ENCODE measurements at places on chromosomes 12 and 14.

DNA sequence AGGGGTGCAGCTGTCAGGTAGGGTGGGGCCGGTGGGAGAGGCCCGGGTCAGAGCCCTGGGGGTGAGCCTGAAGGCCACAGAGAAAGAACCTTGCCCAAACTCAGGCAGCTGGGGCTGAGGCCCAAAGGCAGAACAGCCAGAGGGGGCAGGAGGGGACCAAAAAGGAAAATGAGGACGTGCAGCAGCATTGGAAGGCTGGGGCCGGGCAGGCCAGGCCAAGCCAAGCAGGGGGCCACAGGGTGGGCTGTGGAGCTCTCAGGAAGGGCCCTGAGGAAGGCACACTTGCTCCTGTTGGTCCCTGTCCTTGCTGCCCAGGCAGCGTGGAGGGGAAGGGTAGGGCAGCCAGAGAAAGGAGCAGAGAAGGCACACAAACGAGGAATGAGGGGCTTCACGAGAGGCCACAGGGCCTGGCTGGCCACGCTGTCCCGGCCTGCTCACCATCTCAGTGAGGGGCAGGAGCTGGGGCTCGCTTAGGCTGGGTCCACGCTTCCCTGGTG lies 10.5 kb downstream of the MMP14 start:
- no peak for DNase-seq

DNA sequence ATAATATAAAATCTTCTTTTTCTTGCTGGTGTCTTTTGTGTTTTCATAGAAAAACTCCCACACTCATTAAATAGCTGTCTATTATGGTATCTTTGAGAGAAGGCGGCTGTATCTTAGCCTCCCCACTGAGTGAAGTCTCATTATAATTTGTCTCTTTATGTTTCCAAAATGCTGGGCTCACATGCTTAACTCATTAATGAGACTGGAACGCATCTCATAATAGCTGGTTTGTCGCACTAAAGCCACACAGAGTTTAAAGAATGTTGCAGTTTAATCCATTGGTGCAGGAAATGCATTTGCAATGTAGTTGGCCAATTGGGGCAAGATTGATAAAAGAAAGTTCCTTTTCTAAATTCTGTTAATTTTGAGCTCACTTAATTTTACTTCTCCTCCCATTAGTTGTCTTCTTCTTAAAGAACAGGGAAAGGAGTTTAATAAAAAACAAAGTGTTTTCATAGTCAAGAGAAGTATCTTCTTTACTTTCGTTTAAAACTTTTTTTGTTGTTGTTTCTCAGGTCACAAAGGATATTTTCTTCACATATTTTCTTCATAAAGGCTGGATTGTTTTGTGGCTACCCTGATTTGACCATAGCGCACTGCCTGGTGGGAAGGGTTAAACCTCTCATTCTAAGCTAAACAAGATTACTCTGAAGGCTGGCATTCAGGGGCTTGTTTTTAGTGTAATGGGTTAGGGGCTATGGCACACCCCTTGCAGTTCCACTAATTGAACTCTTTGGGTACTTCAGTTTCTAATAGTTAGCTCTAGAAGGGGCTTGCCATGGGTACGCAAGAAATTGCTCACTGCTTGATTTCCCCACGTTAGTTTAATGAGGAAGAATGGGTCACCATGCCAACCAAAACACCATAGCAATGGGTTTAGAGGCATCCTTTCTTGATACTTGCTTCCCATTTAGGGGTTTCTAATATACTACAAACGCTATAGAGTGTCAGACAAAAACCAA lies 197.0 kb downstream of the TMTC2 start:
- DNase-seq, result no peak

GRCh38 chr12:62716866-62717525 lies 218.0 kb downstream of the PPM1H start:
- DNase-seq, result no peak

- DNase-seq, result peak; percentile 46
Measured at GRCh38 chr12:32455607-32456071, 56.3 kb downstream of the FGD4 start.

- no peak for DNase-seq
Measured at GRCh38 chr14:94665121-94665520, 52.9 kb downstream of the SERPINA3 start.

GRCh38 chr14:79613625-79614024 lies 597.7 kb downstream of the DIO2 start:
- no peak for DNase-seq

- no peak for DNase-seq
Measured at GRCh38 chr12:106648736-106649135, 65.9 kb downstream of the RFX4 start.

DNA sequence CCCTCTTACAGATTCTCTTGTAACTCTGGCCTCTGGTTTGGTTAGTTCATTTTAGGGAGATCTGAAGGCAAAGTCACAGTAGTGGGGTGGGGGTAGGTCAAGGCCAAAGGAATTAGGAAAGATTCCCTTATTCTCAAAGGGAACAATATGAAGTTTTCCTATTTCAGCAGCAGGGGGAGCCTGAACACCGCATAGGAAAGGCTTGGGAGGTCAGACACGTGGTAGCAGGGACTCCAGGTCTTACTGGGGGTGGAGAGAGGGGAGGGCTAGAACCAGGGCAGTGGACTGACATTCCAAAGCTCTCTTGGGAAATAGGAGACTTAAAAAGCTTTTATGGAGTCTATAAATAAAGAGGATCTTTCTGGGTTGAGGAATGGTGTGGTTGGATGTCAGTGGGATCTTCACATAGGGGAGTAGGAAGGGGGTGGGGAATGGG lies 1.3 kb downstream of the ZC3H10 start:
- peak; percentile 77 for DNase-seq

- no peak for DNase-seq
Measured at GRCh38 chr12:15701206-15701605, 88.0 kb downstream of the EPS8 start.

DNA sequence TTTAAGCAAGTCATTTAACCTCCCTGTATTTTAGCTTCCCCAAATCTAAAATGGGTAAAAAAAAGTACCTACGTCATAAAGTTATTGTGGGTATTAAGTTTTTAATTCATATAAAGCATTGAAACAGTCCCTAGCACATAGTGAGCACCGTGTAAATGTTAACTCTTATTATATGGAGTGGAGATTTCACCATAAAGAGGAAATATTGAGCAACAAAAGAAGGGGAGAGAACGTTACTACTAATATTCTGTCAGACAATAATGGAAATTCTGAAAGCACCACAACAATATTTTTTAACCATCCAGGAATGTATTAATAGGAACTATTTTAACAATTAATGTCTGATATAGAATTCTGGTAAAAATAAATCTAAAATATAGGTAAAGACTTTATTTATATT lies 7.8 kb upstream of the CD163L1 start:
- DNase-seq, result no peak

GRCh38 chr14:89805501-89805900 lies 149.0 kb downstream of the EFCAB11 start:
- DNase-seq, result no peak

DNA sequence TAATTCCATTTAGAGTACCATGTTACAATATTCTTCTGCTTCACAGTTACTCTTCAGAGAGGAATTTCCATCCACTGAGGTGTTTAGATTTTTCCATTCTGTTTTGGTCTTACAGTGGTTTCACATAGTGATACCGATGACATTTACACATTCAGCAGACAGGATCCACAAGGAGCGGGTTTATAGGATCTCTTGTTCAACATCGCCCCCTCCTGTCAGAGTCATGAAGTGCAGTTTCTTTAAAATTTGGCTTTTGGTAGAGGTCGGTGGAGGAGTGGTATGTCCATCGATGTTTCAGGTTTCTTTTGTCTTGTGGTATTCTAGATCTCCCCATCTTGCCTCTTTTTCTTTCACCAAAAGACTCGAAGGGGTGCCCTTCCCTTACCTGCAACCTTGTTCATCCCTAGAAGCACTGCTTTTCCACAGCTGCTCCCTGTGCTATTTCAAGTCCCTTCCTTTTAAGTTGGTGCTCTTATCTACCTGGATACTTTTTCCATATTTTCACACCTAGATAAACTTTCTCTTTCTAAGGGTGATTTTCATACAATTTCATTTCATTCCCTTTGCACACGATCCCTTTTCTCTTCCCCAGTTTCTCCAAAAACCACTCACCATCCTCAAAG lies 181.3 kb downstream of the ITPR2 start:
- DNase-seq, result peak; percentile 33

GRCh38 chr14:30252783-30253674 lies 305.9 kb upstream of the G2E3 start:
- no peak for DNase-seq

- no peak for DNase-seq
Measured at GRCh38 chr12:57548488-57548887, 1.4 kb upstream of the KIF5A start.

GRCh38 chr14:59055439-59056045 lies 132.9 kb upstream of the DAAM1 start:
- peak; percentile 2 for DNase-seq

GRCh38 chr14:19771895-19772430 lies 1.3 kb upstream of the OR4M1 start:
- DNase-seq, result no peak

DNA sequence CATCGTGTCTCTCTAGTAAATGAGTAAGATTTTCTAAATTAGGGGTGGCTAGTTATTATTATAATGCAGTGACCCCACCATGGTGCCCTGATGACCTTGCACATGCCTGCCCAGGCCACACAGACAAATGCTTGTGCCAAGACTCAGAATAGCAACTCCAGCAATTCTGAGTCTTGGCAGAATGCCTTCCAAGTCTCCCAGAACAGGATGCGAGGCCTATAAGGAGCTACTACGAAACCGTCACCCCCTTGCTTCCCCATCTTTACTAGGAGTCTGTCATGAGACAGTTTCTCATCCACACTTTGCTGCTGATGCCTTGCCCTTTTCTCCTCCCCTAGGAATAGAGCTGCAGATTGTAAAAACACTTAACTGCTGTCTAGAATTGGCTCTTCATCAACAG lies 559.9 kb downstream of the TRHDE start:
- DNase-seq, result no peak

- DNase-seq, result no peak
Measured at GRCh38 chr12:4943938-4944284, 34.2 kb downstream of the KCNA1 start.

- no peak for DNase-seq
Measured at GRCh38 chr12:43638806-43639205, 86.8 kb upstream of the ADAMTS20 start.

DNA sequence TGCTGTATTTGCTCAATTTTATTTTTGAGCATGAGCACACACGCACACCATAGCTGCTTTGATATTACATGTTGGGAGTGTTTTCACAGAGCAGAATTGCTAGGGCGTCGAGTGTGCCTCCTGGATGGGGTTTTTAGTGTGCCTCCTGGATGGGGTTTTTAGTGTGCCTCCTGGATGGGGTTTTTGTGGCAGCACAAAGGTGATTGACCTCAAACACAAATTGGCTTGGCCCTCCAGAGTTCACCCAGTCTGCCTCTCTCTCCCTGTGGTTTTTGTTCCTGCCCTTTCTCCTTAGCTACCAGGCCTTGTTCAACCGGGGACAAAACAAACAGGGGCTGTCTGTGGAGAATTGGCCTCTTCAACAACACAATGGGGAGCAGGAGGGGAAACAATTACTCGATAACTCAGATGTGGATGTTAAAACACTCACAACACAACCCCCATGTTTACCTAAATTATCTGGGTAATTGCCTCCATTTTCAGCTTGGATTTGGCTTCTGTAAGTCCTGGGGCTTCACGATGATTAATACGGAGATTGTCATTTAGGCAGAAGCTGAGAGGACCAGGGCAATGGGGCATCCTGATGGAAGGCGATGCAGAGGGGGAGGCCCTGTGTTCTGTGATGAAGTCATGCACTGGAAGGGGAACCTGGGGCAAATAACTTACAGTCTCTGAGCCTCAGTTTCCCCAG lies 26.9 kb downstream of the TBX3 start:
- no peak for DNase-seq

DNA sequence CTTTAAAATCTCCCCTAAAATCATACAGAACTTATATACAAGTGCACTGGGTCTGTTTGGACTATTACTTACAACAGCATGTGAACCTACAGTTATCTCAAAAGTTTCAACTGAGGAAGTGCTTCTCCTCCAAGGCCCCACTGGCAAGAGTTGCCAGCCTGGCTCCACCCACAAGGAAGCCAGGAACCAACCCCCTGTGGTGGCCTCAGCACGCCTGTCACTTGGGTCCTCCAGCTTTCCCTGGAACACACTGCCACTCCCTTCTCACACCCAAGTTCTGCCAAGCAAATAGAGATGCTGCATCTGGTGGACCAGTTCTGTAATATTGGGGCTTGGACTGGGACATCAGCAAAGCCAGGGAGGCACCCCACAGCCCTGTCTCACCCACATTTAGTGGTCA lies 115.4 kb downstream of the GCH1 start:
- no peak for DNase-seq

DNA sequence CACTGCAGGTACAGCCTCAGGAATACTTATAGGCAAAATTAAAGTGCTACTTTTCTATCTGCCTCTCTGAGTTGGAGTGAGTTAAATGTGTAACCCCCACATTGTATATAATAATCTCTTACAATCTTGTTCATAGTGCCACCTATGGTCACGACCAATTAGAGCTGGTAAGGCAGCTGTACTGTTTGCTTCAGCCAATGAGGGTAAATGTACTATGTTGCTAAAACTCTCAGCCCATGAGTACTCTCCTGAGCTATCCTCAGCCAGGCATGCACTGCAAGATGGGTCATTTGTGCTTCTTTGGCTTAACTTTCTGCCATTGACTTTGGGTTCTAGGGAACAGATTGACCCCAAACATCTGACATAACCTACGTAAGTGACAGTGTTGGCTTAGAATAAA lies 15.0 kb upstream of the MDM2 start:
- DNase-seq, result no peak

DNA sequence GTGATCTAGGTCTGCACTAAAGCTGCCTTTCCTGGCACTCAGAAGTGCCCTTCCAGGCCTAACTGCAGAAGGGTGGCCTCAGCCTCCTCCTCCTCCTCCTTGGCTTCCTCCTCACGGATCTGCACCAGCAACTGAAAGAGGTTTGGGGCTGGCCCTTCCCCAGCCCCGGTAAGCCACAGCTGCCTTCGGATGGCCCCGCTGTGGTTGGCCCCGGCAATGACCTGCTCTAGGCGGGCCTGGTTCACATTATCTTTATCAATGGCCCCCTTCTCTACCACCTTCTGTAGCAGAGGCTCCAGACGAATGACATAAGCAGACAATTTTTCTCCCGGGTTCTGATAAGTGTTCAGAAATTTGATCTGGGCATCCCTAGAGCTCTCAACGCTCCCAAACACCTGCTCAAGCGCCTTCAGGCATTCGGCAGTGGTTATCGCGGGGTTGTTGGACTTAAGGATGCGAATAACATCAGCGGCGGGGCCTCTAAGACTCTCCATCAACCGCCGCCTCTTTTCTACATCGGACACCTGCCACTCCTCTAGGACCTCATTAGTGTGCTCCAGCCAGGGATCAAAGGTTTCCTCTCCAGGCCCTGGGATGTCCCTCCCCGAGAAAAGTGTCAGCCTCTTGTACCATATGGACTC lies 1.5 kb downstream of the PNMA1 start:
- no peak for DNase-seq

DNA sequence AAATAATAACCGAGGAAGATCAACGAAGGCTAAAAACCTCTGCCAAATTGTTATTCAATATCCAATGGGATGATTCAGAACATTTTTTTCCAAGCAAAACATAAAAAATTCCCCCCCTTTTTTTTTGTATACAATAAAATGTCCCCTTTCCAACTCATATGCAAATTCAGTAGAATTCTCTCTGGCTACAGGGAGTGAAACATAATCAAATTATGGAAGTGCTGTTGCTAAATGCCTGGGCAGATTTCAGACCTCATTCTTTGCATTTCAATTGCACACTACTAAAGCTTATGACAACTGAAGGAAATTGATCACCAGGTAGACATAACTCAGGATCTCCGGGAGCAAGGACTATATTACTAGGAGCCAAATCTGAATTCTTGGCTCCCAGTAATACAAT lies 51.0 kb downstream of the LMNTD1 start:
- no peak for DNase-seq

- DNase-seq, result no peak
Measured at GRCh38 chr12:62128175-62128975, 131.8 kb upstream of the USP15 start.
